ENCODE measurements at places on chromosomes 3 and 15.

GRCh38 chr15:76064375-76064774 lies 4.6 kb downstream of the TMEM266 start:
- DNase-seq: no peak

DNA sequence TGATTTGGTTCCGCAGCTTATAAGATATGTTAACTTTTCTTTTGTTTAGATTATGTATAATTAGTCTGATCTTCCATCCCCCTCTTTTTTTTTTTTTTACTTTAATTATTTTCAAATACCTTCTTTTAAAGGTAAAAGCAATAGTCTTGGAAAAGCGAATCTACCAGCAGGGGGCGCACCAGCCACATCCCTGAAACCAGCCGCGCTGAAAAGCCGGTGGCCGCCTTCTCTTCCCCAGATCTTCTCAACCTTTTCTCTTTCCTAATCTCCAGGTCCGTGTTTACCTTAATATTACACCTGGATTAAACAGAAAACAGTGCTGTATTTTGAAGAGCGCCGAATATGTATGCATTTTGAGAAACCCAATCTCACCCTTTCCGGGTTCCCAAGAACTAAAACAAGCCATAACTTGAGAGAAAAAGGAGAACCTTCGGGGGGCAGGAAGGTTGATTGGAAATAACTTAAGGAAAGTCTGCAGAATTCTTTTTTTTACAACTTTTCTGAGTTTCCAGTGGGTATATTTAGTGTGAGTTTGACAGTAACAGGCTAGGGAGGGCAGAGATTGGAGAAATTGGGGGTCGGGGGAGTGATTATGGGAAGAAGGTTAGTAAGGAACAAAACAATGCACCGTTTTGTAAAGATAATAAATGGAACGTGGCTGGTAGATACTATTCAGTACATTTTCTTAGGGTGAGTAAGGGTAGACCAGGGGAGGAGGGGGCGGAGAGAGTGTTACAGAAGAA lies 2.0 kb upstream of the SOX2 start:
- DNase-seq: peak; percentile 85

DNA sequence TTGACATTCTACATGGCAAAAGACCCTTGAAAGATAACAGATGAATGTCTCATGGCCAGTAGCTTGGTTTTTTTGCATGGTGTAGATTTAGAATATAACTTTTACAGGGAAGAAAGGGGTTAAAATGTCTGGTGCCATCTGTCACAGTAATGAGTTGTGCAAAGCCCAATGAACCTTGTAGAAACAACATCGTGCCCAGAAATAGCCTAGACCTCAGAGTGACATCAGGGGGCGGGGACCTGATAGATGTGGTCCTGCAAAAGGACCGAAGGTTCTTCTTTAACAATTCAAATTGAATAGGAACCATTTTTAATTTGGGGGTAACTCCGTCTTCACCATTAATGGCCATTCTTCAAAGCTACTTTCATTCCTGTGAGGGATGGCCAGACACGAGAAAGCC lies 254.1 kb upstream of the CTDSPL start:
- no peak for DNase-seq

DNA sequence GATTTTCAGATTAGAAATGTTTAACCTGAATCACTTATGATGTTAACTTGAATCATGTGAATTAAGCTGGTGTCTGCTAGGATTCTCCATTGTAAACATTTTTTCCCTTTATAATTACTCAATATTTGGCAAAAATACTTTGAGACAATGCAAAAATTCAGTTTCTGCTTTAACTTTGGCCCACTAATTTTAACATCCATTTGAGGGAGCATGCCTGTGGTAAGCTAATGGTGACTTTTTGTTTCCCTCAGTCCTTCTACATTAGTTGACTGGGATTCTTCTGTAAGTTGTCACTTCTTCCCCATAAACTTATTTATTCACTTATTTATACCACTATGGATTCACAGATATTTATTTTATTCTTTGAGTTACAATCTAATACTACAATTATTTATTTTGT lies 59.3 kb downstream of the PIK3R4 start:
- no peak for DNase-seq

- DNase-seq: no peak
Measured at GRCh38 chr3:177642042-177642803, 444.9 kb upstream of the TBL1XR1 start.

GRCh38 chr15:90126022-90126421 lies 23.8 kb upstream of the IDH2 start:
- no peak for DNase-seq

DNA sequence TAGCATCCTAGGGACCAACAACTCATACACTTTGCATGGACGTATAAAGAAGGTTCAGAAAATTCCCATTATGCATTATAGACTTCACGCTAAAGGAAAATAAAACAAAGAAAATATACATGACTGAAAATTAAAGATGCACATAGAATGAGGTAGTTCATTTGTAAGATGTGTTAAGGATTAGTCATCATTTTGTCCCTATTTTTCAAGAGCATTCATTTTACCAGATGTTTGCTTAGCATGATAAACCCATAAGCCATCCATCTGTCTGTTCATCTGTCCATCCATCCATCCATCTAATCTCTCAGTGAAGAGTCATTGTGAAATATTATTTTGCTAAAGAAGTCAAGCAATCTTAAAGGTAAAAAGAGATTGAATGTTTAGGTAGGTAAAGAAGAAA lies 80.3 kb downstream of the TFG start:
- no peak for DNase-seq

GRCh38 chr3:100416176-100416575 lies 14.8 kb downstream of the LNP1 start:
- DNase-seq: peak; percentile 35

DNA sequence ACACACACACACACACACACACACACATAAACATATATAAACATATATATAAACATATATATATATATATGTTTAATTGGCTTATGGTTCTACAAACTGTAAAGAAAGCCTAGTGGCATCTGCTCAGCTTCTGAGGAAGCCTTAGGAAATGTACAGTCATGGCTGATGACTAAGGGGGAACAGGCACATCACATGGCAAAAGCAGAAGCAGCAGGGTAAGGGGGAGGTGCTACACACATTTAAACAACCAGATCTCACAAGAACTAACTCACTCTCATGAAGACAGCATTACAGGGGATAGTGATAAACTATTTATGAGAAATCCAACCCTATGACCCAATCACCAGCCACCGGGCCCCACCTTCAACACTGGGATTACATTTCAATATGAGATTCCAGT lies 922.9 kb downstream of the SI start:
- DNase-seq: no peak

GRCh38 chr3:66476852-66477381 lies 23.9 kb downstream of the LRIG1 start:
- no peak for DNase-seq

GRCh38 chr3:55607844-55608243 lies 120.7 kb upstream of the WNT5A start:
- DNase-seq: no peak

GRCh38 chr3:110311541-110311940 lies 760.1 kb upstream of the NECTIN3 start:
- no peak for DNase-seq

DNA sequence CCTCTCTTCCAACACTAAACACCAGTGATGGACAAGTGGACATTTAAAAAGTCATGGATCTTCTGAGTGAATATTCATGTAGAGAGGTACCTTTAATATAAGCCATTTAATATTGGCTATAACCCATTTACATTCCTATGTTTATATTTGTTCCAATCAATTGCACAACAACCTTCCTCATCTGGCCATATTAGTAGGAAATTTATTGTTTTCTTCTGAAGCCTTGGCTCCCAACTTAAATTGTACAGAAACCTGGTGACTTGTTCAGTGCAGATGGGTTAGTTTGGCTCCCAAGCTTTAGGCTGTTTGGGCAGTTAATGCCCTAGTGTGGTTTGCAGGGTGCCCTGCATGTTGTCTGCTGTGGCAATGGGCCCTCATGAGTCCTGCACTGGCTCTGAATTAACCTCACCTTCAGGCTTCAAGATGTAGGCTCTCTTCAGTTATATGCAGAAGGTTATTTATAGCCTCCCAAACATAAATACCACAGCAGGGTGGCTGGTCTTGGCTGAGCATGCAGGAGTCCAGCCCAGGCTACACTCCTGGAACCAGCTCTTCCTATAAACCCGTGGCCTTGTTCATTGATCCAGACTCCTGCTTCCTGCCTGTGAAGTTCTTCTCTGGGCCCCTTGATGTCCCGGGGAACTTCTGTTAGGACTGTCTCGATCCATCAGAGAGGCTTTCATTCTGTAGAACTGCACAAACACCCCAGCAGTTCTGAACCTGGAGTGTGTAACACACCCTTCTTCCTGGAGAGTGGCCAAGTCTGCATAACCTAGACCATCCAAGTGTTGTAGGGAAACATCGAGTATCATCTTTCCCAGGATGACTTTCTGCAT lies 57.0 kb downstream of the DUT start:
- no peak for DNase-seq

DNA sequence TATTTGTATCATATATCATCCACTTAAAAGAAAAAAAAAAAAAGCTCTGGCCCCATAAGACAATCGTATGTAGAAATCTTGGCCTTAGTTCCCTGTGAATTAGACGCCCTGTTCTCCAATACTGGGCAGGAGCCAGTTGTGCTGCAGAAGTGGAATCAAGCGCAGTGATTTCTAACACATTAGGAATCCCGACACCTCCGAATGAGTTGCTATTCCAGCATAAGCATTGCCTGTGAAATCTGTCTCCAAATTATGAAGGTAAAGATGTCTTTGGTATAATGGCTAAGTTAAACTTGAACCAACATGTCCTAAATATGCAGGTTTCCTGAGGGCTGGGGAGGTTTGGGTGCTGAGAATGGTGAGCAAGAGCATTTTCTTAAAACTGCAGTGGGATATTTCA lies 199.4 kb upstream of the ARRDC4 start:
- no peak for DNase-seq

DNA sequence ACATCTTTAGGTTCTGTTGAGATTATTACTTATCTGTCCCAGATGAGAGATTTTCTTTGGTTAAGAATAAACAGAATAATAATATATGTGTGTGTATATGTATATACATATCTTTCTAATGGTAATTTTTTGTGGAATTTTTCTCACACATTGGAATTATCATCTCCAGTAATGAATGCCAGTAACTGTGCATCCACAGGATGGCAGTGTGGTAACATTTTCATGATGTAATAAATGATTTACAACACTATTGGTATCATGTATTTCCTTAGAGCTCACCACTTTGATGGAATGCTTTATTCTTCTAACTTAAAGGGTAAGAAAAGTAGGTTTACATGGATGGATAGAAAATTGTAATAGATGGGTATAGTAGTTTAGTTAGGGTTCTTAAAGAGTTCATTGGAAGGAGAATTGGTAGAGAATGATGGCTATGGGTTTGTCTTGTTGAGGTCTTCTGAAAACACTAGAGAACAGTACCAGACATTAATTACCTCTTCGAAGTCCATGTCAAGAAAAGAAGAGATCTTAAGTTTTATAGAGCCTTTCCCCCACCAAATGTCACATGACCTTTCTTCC lies 78.1 kb downstream of the STT3B start:
- peak; percentile 61 for DNase-seq

- DNase-seq: no peak
Measured at GRCh38 chr3:72597756-72598195, 250.5 kb downstream of the SHQ1 start.

DNA sequence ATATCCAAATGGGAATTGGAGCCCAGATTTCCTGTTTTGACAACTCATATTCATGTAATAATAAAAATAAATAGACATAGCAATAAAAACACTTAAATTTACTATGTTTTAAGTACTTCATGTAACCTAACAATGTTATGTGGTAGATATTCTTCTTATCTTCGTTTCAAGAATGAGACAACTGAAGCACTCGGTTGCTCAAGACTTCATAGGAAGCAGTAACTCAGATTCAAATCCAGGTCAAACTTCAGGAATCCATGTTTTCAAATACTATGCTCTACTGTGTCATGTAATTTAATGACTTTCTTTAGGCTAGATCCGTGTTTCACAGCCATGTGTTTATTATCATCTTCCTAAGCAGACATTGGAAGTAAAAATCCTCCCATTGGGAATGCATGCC lies 492.2 kb downstream of the CNTN3 start:
- no peak for DNase-seq

- DNase-seq: no peak
Measured at GRCh38 chr3:118128886-118129285, 905.8 kb downstream of the IGSF11 start.

DNA sequence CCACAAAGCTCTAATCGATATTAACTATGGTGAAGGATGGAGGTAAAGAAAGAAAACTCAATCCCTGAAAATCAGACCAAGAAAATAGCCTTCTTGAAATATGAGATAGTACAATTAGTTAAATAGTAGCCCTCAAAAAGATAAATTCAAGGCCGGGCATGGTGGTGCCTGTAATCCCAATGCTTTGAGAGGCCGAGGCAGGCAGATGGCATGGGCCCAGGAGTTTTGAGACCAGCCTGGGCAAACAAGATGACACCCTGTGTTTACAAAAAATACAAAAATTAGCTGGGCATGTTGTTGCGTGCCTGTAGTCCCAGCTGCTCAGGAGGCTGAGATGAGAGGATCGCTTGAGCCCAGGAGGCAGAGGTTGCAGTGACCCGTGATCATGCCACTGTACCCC lies 31.6 kb upstream of the CEP152 start:
- no peak for DNase-seq

GRCh38 chr15:38672814-38673670 lies 108.4 kb upstream of the RASGRP1 start:
- peak; percentile 97 for DNase-seq

- DNase-seq: no peak
Measured at GRCh38 chr3:127461286-127461910, 129.1 kb downstream of the TPRA1 start.

GRCh38 chr15:77480859-77481633 lies 60.4 kb downstream of the HMG20A start:
- DNase-seq: no peak

DNA sequence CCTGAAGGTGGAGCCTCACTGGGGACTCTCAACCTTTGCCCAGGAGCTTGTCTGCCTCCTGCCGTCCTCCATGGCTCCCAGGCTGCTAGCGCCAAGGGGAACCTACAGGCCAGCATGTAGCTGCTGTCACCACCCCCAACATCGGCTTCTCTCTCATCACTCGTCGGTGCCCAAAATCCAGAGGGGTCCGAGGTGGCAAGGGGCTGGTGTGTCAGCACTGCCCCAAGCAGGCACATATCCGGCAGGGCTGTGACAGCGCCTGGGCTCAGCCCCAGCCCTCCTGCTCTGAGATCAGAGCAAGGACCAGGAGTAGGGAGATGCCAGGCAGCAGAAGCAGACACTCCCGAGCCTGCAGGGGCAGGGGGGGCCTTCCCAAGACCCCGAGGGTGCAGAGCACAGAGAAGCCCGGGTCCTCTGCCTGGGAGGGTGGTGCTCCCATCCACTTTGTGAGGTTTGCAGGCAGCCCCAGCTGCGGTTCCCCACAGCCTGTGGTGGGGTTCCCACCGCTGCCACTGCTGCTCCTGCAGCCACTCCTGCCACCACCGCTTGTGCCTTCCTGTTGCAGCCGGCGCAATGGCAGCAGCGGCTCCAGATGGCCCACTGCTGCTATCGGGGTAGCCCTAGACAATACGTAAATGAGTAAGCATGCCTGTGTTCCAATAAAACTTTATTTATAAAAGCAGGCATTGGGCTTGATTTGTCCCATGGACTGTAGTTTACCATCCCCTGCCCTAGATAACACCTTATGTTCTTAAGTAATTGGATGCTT lies 451.0 kb downstream of the EPHA6 start:
- no peak for DNase-seq
